ENCODE measurements at places on chromosomes 2 and 18. TPM values are rescaled to one million over a fixed set of nuclear protein-coding genes. Genes with fewer than 3 reads are reported as not detected.

The PIK3C3 gene
- total RNA-seq: 63.2 TPM

The MROH2A gene
- total RNA-seq: not detected

The UGT1A8 gene
- total RNA-seq: not detected

The RAB27B gene
- total RNA-seq: 2.7 TPM

The VAMP8 gene
- 147 TPM for total RNA-seq

The UCN gene
- total RNA-seq: 2.6 TPM

The RAB1A gene
- total RNA-seq: 69.0 TPM

The CLIP4 gene
- total RNA-seq: 29.4 TPM

The C1GALT1C1L gene
- total RNA-seq: not detected

The RTP5 gene
- not detected for total RNA-seq

The GPR39 gene
- not detected for total RNA-seq

The NDUFAF7 gene
- total RNA-seq: 22.6 TPM

The KLHL41 gene
- total RNA-seq: not detected

The MC2R gene
- total RNA-seq: not detected

The EML6 gene
- 0.54 TPM for total RNA-seq

The C2orf74 gene
- 4.6 TPM for total RNA-seq

The LOXL3 gene
- 0.78 TPM for total RNA-seq

The PXDN gene
- total RNA-seq: 2.5 TPM

The SEMA4C gene
- 23.9 TPM for total RNA-seq

The CASP10 gene
- total RNA-seq: 33.9 TPM

The PARD6G gene
- total RNA-seq: not detected

The GLS gene
- 179 TPM for total RNA-seq
